Globus pallidus (tissue), 1 donor: ENCODE measurements at places on chromosomes 16 and 17.

- no peak for DNase-seq
Measured at GRCh38 chr17:77845541-77846225, 112.8 kb upstream of the TNRC6C start.

GRCh38 chr17:74326506-74326905 is 480 bp downstream of the KIF19 start:
- DNase-seq: no peak

DNA sequence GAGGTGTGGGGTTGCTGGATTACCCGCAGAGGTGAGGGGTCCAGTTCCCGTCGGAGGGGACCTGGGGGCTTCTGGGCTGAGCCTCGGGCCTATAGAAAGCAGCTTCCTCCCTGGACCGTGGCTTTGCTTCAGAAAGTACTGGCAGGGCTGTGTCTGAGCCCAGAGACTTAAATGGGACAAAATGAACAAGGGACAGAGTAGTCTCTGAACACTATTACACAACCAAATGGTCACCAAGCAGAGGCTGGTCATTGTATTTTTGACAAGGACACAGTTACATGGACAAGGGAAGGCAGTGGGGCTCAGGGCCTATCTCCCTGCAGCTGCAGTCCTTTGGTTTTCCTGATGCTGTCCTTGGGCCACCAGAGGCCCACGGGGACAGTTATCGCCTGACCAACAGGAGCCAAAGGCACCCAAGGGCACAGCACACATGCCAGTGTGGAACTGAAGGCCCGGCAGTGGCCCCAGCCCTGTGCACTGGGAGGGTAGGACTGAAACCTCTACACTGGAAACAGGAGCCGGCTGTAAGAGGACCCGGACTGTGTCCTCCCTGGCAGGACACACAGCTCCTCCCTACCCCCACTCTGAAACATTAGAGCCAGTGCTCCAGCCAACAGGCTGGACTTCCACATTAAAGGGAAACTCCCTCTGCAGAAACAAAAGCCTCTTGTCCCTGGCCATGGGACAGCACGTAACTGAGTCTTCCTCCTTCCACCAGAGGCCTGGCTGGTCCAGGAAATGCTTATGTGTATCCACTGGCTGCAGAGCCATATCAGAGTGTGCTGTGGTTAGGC is 26.0 kb upstream of the ERN1 start:
- DNase-seq: peak; percentile 97

- DNase-seq: no peak
Measured at GRCh38 chr16:81409016-81409556, 35.5 kb upstream of the CMIP start.

- DNase-seq: no peak
Measured at GRCh38 chr17:34680151-34680550, 100.8 kb downstream of the TMEM132E start.

DNA sequence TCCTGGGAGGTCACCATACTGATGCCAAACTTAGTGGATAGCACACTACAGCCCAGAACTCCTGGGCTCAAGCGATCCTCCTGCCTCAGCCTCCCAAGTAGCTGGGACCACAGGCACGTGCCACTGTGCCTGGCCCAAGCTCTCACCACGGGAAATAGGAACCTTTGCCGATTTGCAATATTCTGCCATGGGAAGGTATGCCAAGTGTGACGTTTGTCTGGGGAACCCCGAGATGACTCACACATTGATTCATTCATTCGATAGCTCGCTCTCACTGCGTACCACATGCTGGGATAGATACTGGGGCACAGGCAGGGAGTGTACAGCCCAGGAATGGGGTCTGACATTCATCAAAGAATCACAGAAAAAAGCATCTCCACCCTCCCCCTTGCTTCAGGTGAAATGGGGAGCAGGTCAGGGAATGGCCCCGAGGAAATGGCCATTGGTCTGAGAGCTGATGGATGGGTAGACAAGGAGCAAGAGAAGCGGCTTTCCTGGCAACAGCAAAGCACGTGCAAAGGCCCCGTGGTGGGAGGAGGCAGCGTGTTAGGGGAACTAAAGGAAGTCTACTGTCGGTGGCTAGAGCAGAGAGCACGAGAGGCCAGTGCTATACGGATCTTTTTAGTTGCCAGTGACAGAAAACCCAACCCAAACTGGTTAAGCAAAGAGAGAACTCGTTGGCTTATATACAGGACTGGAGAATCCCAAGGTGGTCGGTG is 44.1 kb downstream of the DNAH17 start:
- DNase-seq: no peak

GRCh38 chr17:30821871-30822723 is 2.4 kb downstream of the CRLF3 start:
- no peak for DNase-seq
